NCI-H146 (cell line): ENCODE measurements at places on chromosomes 2 and 18.

- no peak for DNase-seq
Measured at GRCh38 chr2:42169874-42170521, 845 bp downstream of the EML4 start.

GRCh38 chr2:88540346-88540745, 86.9 kb downstream of the EIF2AK3 start:
- no peak for DNase-seq

- no peak for DNase-seq
Measured at GRCh38 chr2:48541666-48542389, 11.9 kb downstream of the STON1 start.

GRCh38 chr2:60834270-60834717, 47.1 kb upstream of the REL start:
- DNase-seq, result no peak

GRCh38 chr2:45802499-45803138, 151.1 kb downstream of the PRKCE start:
- no peak for DNase-seq

DNA sequence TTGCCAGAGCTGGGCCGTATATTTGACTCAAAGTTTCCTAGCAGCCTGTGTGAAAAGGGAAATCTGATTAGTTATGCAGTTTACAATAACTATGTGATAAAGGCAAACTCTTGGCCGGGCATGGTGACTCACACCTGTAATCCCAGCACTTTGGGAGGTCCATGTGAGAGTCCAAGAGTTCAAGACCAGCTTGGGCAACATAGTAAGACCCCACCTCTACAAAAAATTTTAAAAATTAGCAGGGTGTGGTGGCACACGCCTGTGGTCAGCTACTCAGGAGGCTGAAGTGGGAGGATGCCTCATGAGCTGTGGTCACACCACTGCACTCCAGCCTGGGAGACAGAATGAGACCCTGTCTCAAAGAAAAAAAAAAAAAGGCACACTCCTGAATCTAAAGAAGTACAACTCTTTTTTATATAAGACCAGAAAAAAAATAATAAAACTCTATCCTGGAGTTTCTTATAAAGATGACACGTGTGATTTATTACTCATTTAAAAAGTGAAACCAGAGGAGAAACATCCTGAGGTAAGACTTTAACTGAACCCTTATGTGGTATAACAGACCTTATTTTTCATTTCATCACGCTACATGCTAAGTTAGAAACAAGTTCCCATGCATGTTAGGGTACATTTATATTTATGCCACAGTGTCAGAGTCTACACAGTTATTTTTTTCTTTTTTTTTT, 32.6 kb upstream of the KCMF1 start:
- no peak for DNase-seq

GRCh38 chr2:39504790-39505335, 67.8 kb upstream of the MAP4K3 start:
- DNase-seq, result no peak

GRCh38 chr2:848099-848498, 102.5 kb upstream of the SNTG2 start:
- no peak for DNase-seq

DNA sequence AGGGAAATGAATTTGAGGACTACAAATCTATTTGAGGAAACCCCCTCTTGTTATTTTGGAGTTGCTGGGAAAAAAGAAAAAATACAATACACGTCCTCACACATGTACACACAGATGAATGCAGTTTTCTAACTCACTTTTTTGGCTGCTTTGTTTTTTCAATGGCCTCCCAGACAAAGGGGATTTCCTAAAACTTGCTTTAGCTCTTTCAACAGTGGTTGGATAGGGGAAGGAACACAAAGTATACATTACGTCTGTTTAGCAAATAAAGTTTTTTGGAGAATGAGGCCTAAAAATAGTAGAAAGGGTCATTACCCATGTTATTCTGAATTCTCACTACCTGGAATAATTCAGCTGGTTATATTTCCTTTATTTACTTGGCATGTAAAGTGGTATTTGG, 125.3 kb upstream of the ITGB6 start:
- no peak for DNase-seq

GRCh38 chr2:215796140-215796855, 217.1 kb downstream of the MREG start:
- no peak for DNase-seq

DNA sequence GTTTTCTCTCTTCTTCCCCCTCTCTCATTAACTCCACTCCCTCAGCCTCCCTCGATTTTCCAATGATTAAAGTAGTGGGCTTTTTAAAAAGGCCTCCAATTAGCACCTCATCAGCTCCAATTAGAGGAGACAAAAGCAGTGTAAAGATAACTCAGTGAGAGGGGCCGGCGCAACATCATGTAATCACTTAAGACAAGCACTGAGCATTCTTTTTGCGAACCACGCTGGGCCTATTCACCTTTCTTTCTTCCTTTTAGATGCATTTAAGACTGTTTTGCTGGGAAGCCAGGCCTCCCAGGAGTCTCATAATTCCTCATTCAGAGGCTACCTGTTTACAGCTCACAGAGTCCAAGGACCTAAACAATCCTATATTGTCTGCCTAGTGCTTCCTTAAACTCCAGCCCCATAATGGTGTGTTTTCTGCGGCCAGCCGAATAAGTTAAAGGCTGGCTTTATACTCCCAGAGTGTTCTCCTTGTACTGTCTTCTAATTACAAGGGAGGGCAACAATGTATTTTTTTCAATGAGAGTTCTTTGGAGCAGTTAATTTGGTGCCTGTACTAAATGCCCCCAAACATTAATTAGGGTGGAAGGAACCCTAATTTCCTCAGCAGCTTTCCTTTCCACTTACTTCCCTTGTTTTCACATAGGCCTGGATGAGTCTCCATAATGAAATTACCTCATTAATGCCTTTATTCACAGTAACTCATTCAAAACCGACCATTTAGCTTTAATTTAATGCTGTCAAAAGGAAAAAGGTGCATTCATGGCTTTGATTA, 28.0 kb upstream of the LMAN1 start:
- peak; percentile 25 for DNase-seq

- no peak for DNase-seq
Measured at GRCh38 chr2:200679127-200679526, 93.3 kb downstream of the AOX1 start.

DNA sequence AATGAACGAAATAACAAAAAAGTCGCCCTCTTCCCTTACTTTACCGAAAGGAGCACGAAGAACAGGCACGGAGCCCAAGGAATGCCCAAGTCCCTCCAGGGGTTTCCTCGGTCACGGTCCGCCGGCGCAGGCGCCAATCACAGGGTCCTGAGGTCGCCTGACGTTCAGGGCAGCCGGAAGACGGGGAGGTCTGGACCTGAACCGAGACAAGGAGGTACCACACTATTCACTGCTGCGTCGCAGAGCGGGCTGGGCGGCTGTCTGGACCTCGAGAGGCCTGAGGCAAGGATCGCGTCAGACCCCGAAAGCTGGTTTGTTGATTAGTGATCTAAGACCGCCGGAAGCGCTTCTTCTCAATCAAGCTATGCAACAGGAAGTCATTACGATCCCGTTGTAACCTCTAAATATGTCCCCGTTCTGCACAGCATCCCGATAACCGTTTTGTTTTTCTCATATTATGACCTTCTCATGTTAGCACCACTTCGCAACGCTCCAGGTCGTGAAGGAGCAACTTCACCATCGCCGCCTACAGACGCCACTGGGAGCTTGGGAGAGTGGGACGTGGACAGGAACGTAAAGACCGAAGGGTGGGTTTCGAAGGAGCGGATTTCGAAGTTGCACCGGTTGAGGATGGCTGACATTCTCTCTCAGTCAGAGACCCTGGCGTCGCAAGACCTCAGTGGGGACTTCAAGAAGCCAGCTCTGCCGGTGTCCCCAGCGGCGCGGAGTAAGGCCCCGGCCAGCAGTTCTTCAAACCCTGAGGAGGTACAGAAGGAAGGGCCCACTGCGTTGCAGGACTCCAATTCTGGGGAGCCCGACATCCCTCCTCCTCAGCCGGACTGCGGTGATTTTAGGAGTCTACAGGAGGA, at the start of the genes SLC4A1AP and SUPT7L:
Gene SLC4A1AP, plus strand, starts transcription at position 605 of the 869 bp plus-strand sequence. Its CDS starts 26 bp downstream, at position 631.
Gene SUPT7L, minus strand, starts transcription at position 330 of the 869 bp plus-strand sequence. CDS start 1,422 bp downstream, outside the sequence.
- peak; percentile 84 for DNase-seq

DNA sequence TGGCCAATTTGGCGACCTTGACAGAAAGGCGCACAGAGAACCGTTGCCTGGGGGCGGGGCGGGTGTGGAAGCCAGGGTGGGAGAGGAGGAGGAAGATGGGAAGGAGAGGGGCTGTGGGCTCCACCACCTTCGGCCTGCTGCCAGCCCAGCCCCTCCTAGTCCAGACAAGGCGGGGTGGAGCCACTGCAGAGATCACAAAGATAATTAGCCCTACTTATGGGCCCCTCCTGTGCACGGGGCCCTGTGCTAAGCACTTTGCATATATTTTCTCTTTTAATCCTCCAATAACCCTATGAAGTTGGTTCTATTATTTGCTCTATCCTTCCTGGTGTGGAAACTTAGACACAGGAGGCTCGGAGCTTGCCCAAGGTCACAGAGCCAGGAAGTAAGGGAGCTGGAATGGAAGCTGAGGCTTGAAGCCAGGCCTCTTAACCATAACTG, 13.7 kb upstream of the ECEL1 start:
- no peak for DNase-seq

DNA sequence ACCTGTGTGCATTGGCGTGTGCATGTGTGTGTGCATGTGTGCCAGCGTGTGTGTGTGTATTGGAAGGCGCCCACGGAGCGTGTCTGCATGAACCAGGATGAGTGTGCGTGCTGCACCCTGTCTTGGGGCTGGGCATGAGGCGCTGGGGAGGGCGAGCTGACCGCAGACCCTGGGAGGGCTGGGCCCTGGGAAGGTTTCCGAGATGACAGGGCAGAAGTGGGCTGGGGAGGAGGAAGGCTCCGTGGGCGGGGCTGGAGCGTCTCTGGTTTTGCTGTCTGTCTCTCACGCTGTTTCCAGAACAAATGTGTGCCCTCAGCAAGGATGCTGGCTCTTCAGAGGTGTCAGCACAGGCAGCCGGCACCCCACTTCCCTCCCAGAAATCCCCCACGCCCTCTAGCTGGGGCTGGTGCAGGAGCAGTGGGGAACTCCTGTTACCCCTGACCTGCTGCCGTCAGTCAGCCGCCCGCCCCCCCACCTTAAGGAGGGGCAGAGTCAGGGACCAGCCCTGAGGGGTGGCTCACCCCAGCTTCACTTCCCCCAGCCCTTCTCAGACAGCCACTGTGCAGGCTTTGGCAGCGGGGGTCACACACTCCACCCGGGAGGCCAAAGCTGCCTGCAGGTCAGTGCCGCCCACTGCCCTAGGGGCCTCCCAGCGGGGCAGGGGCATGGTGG, at the start of gene GPR35:
Gene GPR35, plus strand, starts transcription at position 531 of the 672 bp plus-strand sequence. CDS start 4,473 bp downstream, outside the sequence.
- DNase-seq, result no peak
